Myometrial cell (primary cell): ENCODE measurements at places on chromosomes 1 and 21. TPM values are rescaled to one million over a fixed set of nuclear protein-coding genes. Genes with fewer than 3 reads are reported as not detected.

OR2T2 gene
- total RNA-seq: not detected in 2 replicates

PERM1 gene
- not detected in 2 replicates for total RNA-seq

AGO3 gene
- total RNA-seq: 7.4 and 9.2 TPM in 2 replicates

CFHR4 gene
- total RNA-seq: not detected in 2 replicates

FAM72D gene
- 0.86 and 3.2 TPM in 2 replicates for total RNA-seq

LENEP gene
- not detected in 2 replicates for total RNA-seq

PKP1 gene
- not detected in 2 replicates for total RNA-seq

SLAMF8 gene
- 0.18 and 0.86 TPM in 2 replicates for total RNA-seq

BRINP2 gene
- not detected in 2 replicates for total RNA-seq

IL19 gene
- total RNA-seq: not detected in 2 replicates

KIRREL1 gene
- 59.0 and 65.7 TPM in 2 replicates for total RNA-seq

XKR8 gene
- total RNA-seq: 9.2 and 10.5 TPM in 2 replicates

CD53 gene
- total RNA-seq: not detected in 2 replicates

FLG2 gene
- total RNA-seq: not detected in 2 replicates

IL12RB2 gene
- not detected in 2 replicates for total RNA-seq

PCP4 gene
- total RNA-seq: not detected in 2 replicates

IFNLR1 gene
- under 0.01 TPM in 1 of 2 replicates, not detected in the other for total RNA-seq

FAM163A gene
- total RNA-seq: not detected in 2 replicates

HAPLN2 gene
- not detected in 2 replicates for total RNA-seq

MEX3A gene
- total RNA-seq: 0.58 and 0.71 TPM in 2 replicates

PADI4 gene
- not detected in 2 replicates for total RNA-seq

LRRC38 gene
- total RNA-seq: not detected in 2 replicates

PPT1 gene
- 74.7 and 75.0 TPM in 2 replicates for total RNA-seq

ITSN1 gene
- 35.7 and 62.7 TPM in 2 replicates for total RNA-seq

NHLH2 gene
- not detected in 2 replicates for total RNA-seq

KMO gene
- not detected in 2 replicates for total RNA-seq

PIGK gene
- total RNA-seq: 35.8 and 41.5 TPM in 2 replicates

SPRR3 gene
- not detected in 2 replicates for total RNA-seq

C1orf56 gene
- 1.9 and 2.6 TPM in 2 replicates for total RNA-seq

RNU1-1 gene
- total RNA-seq: not detected in 2 replicates

S100A9 gene
- total RNA-seq: not detected in 2 replicates

AHDC1 gene
- 7.8 and 9.2 TPM in 2 replicates for total RNA-seq

CA6 gene
- not detected in 2 replicates for total RNA-seq

ERVH48-1 gene
- total RNA-seq: 0.35 TPM in 1 of 2 replicates, not detected in the other

ZBTB8A gene
- 3.0 and 3.2 TPM in 2 replicates for total RNA-seq

SYNC gene
- total RNA-seq: 17.9 and 19.5 TPM in 2 replicates

SYT2 gene
- not detected in 2 replicates for total RNA-seq

CHRM3 gene
- total RNA-seq: not detected in 2 replicates

SLAMF9 gene
- not detected in 2 replicates for total RNA-seq

CASZ1 gene
- total RNA-seq: 0.18 TPM in 1 of 2 replicates, not detected in the other

KLHDC9 gene
- 2.5 and 4.0 TPM in 2 replicates for total RNA-seq
